ENCODE measurements at places on chromosomes 3 and 15. TPM values are rescaled to one million over a fixed set of nuclear protein-coding genes. Genes with fewer than 3 reads are reported as not detected.

GRCh38 chr3:196670339-196670738 is 30.8 kb downstream of the NRROS start:
- no peak overlapping the region for H3K4me3 ChIP-seq

The ZDHHC3 gene
- total RNA-seq = 120 TPM

- no peak overlapping the region for H3K27ac ChIP-seq
- H3K27me3 ChIP-seq = no peaks in the 10 kb centered on the region
- H3K4me3 ChIP-seq = no peak overlapping the region
Observed at GRCh38 chr3:146221276-146221675, 29.6 kb downstream of the PLSCR4 start.

- no peak for DNase-seq
- no peaks in the 10 kb centered on the region for H3K4me1 ChIP-seq
- H3K36me3 ChIP-seq = no peaks in the 10 kb centered on the region
- no peaks in the 10 kb centered on the region for H3K27me3 ChIP-seq
Observed at GRCh38 chr3:30984855-30985749, 90.6 kb upstream of the GADL1 start.

DNA sequence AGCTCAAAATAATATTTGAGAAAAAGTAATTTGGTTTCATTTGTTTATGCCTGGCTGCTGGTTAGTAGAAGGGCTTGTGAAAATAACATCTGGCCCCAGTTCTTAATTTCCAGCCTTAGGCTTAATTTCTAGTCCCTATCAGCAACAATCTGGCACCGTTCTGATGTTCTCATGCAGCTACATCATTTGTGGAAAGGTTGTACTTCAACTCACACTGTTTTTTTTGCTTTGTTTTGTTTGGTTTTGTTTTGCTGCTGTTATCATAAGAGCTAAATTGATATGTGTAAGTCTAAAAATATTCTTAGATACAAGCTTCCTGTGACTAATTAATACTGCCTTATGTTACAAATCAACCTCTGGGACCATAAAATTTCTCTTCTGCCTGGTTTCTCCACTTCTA is 8.9 kb downstream of the CPA3 start:
- H3K27me3 ChIP-seq = no peaks in the 10 kb centered on the region
- H3K4me1 ChIP-seq = no peaks in the 10 kb centered on the region
- no peak for DNase-seq
- H3K4me3 ChIP-seq = no peak overlapping the region

The NDN gene
- total RNA-seq = 105 TPM

GRCh38 chr3:30730967-30731366 is 124.6 kb downstream of the TGFBR2 start:
- H3K4me1 ChIP-seq = no peaks in the 10 kb centered on the region
- H3K4me3 ChIP-seq = no peak overlapping the region
- H3K36me3 ChIP-seq = no peaks in the 10 kb centered on the region
- H3K27ac ChIP-seq = no peak overlapping the region
- H3K27me3 ChIP-seq = no peaks in the 10 kb centered on the region

Data from breast epithelium (tissue), 4 donors.